ENCODE measurements at places on chromosomes 6 and 20.

DNA sequence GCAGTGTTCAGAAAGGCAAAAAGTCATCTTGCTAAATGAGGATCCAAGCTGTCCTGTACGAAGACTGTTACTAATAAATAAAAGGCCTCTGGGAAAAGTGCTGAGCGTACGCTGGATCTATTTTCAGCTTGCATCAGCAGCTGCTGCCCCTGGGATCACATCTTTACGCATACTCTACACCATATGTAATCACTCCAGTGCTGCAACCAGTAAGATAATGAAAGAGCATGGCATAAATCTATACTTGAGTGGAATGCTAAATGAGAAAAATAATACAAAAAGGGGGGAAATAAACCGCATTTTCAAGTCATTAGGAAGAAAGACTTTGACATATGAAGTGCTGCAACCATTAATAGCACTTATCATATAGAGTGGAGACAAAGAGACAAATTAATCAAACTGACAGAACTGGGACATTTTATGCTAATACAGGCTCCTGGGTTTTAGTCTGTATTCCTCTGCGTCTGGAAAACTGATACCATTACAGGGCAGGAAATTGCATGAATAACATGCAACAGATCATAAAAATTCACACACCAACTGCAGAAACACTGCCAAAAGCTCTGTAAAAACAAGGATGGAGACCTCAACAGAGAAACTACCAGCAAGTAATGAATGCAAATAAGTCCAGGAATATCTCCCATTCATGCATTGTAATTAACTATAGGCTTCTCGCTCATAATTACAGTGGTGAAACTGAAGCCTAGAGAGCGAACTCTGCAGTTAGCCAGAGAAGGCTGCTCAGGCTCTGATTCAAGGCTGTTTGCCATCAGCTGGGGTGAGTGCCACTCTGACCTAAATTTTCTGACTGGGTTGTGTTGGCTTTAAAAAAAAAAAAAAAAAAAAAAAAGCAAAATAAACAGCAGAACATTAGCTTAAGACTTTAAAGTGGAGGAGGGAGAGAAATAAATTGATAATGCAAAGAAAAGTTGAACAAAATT, 83.8 kb downstream of the GJA10 start:
- no peak for DNase-seq

DNA sequence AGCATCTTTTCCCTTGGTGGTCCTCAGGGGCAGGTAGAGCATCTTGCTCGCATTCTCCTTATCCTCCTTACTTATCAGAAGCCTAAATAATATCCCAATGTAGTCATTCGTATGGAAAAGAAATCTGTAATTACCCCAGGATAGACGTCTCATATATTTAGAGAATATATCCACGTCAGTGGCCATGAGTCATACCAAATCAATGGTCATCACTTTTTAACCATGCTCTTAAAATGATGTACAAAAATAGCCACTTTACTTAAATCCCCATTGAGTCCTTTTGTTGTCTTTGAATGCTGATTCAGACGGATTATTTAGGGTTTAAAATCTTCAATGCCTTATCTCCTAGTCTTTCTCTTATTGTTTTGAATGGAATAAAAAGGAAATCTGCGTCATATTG, 231.7 kb upstream of the STXBP5 start:
- DNase-seq = peak; percentile 8

- DNase-seq = peak; percentile 68
These were observed 728 bp downstream of the ITPR3 start for GRCh38 chr6:33621711-33622388.

DNA sequence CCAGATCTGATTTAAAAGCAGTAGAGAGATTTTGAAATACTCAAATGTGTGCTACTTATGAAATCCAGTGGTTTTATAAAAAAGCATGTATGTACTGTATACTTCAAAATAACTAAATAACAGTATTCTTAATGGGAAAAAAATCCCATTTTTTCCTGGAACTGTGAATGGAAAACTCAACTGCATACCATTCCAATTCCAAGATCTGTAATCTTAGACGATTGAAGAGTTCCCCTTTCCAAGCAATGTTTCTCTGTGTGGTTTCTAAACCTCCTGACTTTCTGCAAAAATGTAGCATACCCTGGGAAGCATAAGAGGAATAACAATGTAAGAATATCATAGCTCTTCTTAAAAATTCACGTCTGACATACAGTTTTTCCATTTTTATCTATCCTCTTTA, 40.3 kb upstream of the HIVEP2 start:
- no peak for DNase-seq

DNA sequence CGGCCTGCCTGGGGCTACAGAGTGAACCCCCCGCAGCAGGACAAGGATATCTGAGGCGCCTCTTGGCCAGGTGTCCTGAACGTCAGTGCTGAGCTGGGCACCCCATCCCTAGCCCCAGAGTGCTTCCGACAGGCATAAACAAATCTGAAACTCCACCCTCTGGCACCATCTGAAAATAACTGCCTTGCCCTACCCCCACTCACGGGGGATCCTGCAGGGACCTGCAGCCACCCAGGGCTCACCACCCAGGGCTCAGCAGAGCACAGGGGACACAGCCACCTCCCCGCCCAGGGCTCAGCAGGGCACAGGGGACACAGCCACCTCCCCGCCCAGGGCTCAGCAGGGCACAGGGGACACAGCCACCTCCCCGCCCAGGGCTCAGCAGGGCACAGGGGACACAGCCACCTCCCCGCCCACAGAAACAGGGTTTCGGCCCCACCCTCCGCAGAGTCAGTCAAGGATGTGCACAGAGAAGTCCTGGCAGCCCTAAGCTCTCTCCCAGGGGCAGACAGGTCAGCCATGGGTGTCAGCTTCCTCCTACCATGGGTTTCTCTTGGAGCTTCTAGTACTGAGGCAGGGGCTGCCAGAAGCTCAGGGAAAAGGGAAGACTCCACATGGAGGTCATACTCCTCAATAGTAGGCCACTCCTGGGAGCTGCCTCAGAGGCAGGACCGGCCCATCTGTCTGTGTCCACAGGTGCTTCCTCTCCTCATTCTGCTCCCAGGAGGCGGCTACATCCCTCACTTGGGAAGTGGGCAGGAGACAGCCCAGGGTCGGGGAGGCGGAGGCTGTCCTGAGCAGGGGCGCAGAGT, 4.6 kb downstream of the UCKL1 start:
- DNase-seq = no peak

GRCh38 chr6:70839286-70840266, 117.3 kb downstream of the B3GAT2 start:
- DNase-seq = no peak

- no peak for DNase-seq
These were observed 20.3 kb downstream of the ENPP1 start for GRCh38 chr6:131828080-131828479.

DNA sequence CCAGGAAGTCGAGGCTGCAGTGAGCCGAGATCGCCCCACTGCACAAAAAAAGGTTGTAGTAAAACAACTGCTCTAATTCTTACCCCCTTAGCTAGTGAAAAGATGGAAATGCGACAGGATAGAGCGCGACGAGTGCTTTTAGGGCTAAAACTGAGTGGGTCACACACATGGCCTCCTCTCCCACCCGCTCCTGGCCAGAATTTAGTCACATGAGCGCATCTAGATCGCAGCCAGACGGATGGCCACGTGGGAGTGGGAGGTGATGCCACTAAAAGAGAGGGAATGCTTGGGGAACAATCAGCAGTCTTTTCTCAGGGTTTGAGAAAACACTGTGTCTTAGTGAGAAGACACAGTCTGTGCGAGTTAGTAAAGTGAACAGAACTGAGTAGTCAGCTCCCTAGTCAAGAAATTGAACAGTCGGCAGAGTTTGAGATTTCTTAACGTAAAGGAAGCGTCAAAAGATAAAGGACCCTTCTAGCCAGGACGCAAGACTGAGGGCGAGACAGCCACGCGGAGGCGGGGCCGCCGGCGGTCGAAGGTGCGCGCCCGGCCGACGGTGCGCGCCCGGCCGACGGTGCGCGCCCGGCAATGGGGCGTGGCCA, 664 bp upstream of the ACTR5 start:
- DNase-seq = no peak

DNA sequence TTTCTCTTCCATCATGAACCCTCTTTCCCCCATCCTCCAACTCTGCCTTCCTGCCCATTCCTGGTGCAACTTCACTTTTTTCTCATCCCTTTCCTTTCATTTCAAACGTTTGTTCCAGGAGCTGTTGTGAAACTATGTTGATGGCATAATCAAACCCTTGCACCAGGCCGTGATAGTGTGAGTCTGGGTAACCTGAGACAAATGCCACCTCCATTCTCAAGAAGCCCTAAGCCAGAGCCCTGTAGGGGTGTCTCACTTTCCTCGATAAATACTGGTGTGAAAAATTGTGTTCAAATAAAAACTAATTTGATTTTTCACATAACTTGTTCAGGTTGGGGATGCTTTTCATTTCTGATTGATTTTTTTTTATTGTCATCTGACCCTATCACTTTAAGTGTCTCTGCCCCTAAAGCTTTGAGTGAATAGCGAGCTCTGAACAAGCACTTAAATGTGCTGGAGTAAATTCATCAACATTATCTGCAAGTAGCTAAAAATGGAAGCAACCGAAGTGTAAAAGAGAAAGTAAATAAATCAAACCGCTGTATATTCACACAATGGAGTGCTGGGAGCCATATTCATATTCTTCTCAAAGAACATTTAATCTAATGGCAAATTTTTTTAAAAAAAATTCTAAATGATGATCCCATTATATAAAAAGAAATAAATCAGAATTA, 303.1 kb upstream of the CDYL start:
- no peak for DNase-seq
